ENCODE measurements at places on chromosomes 7 and 10.

DNA sequence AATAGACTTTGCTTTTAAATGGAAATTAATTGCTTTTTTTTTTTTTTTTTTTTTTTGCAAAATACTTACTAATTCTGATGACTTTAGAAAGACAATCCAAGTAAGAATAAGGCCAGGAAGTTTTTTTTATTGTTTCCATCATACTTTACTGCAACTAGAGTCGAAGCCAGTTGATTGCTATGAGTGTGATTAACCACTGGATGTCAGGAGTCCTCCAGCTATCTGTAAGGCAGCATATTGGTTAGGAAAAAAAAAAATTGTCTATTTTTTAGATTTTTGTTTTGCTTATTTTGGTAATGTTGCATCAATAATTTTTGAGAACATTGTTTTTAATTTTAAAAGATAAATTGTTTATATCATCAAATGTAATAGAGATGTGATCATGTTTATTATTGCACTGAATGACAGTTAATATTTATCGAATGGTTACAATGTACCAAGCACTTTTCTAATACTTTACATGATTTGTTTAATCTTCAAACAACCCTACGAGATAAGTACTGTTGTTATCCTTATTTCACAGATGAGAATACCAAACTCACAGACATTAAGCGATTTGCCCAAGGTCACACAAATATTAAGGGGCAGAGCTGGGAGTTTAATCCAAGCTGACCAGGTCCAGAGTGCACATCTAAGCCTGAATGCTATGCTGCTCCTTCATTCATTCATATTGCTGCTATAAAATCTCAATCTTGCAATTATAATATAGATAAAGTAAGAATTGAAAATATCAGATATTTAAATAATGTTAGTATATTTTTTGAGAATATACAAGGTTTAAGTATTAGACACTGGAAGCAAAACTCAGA is 19.9 kb upstream of the LMOD2 start:
- DNase-seq: no peak

- DNase-seq: no peak
Observed at GRCh38 chr7:83798489-83798888, 149.6 kb upstream of the SEMA3E start.

GRCh38 chr7:96136600-96137239 is 185.2 kb downstream of the SLC25A13 start:
- DNase-seq: no peak

DNA sequence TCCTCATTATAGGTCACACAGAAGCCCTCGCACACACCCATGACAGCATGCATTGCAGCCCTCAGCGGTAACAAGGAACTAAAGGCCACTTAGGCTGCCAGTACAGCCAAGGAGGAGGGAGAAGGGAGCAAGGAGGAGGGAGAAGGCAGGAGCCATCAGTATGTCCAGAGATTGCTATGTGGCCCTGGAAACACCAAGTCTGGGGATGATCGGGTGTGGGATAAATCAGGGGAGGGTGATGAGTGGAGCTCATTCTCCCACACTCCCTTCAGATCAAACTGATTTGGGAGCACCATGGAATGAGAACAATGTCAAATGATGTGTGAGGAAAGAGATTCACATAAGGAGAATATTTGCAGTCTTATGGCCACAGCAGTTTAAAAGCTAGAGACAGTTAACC is 350.9 kb downstream of the TNS3 start:
- DNase-seq: no peak

GRCh38 chr10:47181052-47181849 is 118.7 kb upstream of the GDF10 start:
- DNase-seq: no peak

GRCh38 chr7:122511268-122511667 is 187.6 kb downstream of the RNF133 start:
- no peak for DNase-seq

- no peak for DNase-seq
Observed at GRCh38 chr7:2607122-2607922, 24.5 kb upstream of the TTYH3 start.

DNA sequence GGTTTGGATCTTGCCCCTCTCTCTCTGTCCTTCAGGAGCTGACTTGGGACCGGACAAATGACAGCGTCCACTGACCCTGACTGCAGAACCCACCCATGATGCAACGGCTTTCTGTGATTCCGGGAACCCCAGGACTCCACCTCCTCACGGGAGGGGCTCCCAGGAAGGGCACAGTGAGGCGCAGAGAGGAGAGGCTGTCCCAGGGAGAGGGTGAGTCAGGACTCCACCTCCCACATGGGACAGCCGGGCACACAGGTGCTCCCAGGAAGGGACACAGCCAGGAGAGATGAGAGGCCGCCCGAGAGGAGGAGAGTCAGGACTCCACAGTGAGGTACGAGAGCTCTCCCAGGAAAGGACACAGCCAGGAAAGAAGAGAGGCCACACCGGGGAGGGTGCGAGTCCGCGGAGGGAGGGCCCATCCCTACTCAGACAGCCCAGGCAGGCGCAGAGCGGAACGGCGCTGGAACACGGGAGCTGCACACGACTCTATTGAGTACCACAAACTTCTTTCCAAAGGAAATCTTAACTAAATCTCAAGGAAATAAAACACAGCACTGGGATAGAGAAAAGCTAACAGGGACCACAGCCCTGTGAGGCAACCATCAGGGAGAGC is 162.5 kb downstream of the MAD1L1 start:
- DNase-seq: no peak

DNA sequence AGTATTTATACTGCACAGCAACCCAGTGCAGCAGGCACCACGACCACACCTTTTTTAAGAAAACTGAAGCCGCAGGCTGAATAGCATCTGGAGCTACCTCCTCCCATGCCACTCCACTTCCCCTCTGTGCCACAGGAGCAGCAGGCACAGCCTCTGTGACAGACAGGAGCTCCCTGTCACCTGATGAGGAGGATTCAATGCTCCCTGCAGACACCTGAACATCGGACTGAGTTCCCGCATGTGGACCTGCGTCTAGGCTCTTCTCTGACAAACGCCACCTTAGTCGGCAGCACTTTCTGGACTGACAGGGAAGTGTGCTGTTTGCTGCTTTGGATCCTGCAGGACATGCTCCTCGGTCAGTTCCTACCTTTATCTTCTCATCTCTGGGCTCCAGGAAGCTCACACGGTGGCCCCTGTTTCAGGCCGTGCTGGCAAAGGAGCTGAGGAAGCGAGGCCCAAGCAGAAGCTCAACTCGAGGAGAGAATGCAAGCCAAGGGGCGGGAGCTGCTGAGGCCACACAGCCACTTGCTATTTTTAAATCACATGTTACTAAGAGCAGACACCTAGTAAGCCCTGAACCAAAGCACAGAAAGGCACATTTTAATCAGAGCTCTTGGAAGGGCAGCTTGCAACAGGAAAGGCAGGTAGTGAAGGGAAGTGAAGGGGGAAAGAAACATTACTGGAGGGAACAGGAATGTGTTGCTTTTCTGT is 56.6 kb downstream of the VOPP1 start:
- DNase-seq: no peak

- no peak for DNase-seq
Observed at GRCh38 chr7:141706239-141707064, 1.7 kb upstream of the WEE2 start.

GRCh38 chr10:3395458-3395861 is 222.9 kb upstream of the PITRM1 start:
- no peak for DNase-seq

DNA sequence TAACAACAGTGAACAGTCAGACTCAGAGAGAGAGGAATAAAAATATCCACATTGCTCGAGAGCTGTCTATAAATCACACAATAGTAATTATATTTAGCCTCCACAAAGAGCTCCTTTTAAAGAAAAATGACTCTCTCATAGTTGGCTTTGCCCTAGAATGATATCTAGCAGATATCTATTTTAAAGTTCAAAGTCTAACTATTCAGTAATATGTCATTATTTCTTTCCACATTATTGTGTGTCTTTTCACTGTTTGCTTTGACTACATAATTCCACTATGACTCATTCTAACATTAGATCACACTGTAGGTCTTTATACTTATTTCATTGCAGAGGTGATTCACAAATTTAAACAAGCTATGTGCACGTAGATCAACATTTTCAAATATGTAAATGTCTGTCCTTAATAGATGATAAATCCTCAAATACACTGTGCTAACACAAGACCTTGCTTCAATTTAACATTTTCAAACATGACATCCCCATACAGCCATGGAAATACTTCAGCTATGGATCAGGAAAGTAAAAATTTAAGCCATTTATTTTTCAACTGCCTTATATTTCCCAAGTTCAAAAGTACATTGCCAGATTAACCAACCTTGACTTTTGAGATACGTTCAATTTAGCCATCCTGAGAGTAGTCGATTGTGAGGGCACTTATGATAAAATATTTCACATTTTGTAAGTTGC is 99.9 kb upstream of the AKR1E2 start:
- DNase-seq: no peak

- no peak for DNase-seq
Observed at GRCh38 chr7:12524794-12525386, 45.6 kb upstream of the SCIN start.

- no peak for DNase-seq
Observed at GRCh38 chr10:100653957-100654781, 91.2 kb upstream of the PAX2 start.
